ENCODE measurements at places on chromosomes 2 and 18.
A peak's percentile ranks its signal among the peaks of the same experiment; 100 is the strongest.

GRCh38 chr2:29015701-29016470 is 34.8 kb downstream of the TOGARAM2 start:
- DNase-seq = no peak

GRCh38 chr18:49021433-49022129 is 70.8 kb upstream of the SMAD7 start:
- DNase-seq = peak; percentile 32

DNA sequence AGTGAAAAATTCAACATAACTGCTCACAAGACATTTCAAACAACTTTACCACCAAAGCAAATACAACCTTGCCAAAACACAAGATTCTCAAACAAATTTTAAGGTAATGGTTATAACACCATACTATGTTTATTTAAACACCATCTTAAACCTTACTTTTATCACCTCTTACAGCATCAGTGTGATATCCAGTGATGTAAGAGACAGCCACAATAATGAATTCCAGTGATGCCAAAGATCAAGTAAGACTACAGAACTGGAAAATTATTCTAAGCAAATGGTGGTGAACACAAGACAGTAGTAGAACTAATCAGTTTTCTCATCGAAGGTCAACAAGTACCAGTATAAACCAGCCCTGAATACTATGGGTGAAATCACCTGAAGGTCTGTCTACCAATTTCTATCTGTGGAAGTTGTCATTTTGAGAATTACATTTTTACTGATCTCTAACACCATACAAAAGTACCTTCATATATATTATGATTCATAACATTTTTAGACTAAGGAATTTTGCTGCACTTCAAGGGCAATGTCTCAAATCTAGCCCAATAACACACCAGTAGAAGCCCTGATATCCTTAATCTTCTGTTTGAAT is 146.2 kb downstream of the RBMS1 start:
- no peak for DNase-seq

GRCh38 chr2:109031476-109032228 is 42.6 kb upstream of the EDAR start:
- DNase-seq = peak; percentile 78

DNA sequence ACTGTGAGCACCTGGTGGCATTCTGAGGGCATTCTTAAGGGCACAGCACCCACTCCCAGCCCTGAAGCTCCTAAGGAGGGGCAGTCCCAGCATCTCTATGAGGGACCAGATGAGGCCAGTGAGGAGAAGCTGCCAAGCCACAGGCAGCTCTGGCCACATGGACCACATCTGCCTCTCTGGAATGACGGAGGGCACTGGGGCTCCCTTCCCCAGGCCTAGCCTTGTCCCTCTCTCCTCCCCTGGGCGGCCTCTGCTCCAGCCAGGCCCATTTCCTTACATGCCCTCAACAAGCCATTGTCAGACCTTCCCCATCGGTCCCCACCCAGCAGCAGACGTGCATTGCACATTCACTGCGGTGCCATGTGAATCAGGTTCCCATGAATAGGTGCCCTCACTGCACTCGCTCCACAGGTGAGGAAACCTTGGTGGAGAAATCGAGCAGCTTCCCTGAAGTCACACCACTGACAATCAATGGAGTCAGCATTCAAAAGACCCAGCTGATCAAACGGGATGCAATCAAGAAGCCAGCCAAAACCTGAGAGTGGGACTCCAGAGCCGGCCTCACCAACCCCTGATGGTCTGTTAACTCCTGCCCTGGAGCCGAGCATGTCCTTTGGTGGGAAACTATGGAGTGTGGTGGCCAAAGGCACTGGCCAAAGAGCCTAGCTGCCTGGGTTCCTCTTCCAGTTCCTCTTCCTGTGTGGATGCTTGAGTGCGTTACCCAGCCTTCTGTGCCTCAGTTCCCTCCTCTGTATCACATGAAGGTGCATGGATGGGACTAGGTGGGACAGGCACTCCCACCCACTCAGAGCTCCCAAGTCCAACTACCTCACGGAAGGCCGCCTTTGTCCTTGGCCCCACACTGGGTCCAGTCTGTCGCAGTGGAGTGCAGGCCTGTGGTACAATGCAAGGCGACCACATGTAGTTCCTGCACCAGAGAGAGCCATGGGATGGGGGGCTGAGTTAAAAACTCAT is 147.3 kb downstream of the ZFP36L2 start:
- DNase-seq = no peak

DNA sequence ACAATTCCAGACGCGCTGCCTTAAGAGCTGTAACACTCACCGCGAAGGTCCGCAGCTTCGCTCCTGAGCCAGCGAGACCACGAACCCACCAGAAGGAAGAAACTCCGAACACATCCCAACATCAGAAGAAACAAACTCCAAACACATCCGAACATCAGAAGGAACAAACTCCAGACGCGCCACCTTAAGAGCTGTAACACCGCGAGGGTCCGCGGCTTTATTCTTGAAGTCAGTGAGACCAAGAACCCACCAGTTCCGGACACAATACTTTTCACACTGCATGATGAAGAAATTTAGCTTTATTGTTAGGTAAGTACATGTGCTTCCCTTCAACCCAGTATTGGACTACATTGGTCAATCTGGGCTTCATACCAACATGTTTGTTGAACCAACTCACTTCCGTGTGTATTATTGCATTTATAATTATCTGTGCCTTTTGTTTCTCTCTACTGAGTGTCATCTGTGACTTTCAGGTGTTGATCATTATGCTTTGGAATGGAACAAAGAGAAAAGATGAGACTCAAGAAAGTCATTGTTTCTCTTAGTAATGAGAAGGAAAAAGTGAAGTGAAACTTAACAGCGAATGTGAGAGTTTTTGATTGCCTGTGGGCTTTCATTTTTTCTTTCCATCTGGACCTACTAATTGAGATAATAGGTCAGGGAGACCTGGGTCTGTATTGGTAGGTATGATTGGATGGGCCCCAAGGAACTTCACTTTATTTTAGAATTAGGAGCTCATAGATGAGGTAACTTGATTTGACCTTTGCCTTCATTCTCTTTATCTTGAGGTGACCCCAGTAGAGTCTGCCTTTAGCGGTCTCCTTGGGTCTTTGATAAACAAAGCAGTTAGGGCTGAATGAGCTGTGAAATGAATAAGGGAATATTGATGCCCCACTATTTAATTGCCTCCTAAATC is 76.1 kb upstream of the CAVIN2 start:
- DNase-seq = no peak

DNA sequence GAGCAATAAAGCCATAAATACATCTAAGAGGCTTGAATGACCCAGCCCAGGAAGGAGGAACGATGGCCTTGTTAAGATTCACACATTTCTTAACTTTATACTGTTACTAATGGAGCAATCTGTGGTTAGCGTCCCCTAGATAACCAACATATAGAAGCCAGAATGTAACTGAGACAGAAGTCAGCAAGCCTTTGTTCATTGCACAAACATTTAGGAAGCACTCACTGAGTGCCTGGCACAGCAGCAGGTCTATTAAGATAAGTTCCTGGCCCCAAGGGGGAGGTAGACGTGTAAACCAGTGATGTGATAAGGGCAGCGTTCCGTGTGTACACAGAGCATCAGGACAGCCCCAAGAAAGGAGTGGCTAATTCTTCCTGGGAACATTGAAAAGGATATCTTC is 63.6 kb upstream of the ATL2 start:
- no peak for DNase-seq

DNA sequence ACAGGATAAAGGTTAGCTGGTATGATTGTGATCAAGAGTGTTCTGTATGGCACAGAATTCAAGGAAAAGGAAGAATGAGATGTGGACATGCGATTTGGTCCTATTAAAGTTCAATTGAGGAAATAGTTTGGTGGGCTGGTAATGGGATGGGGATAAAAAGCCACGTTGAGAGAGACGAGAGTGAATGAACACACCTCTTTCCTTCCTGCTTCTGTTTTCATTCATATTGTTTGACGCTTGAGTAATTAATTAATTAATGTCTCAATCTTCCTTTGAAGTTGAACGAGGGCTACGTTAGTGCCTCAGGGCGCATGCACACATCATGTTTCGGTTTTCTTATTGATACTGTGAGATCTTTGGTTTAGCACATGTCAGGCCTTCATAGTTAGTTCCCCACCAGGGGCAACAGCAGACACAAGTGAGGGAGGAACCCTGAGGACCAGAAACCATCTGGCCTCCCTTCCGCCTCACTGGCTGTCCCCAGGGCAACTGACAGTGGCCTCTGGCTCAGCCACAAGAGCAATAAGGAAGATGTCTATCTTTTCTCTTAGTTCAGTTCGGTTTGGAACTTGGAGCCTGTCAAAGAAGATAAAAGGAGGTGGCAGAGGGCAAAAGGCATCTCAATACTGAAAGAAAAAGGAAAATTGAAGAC is 116.0 kb downstream of the LIPG start:
- no peak for DNase-seq

DNA sequence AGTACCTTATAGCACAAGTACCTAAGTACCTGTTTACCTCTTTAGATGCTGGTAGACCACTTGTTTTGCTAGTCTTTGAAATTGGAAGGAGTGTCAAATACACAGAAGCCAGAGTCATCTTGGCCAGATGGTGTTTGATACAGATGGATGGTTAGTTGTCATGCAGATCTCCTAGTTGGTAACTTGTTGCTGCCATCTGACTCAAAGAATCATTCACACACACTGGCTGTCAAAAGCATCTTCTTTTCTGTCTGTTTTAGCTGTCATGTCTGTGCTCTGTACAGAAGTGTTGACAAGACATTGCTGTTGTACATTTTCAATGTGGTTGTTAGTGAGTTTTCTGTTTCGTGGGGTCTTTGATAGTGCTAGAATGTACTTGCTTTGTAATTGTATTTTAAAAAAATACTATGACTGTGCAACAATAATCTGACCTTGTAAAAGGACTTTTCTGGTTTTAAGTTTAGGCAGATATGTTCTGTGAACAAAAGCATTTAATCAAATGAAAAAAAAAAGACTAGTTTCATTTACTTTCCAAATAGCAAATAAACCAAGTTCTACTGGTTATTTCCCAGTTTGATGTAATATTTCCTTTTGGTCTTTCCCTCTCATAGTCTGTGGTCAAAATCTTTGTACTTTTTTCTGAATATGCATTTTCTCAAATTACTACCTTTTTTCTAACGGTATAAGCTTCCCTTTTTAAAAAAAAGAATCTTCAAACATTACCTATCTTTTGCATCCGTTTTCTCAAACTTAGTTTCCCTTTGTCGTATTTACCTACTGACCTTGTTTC is 39.9 kb downstream of the TANK start:
- no peak for DNase-seq

- DNase-seq = no peak
Observed at GRCh38 chr2:28601616-28602015, 105.8 kb downstream of the PLB1 start.

DNA sequence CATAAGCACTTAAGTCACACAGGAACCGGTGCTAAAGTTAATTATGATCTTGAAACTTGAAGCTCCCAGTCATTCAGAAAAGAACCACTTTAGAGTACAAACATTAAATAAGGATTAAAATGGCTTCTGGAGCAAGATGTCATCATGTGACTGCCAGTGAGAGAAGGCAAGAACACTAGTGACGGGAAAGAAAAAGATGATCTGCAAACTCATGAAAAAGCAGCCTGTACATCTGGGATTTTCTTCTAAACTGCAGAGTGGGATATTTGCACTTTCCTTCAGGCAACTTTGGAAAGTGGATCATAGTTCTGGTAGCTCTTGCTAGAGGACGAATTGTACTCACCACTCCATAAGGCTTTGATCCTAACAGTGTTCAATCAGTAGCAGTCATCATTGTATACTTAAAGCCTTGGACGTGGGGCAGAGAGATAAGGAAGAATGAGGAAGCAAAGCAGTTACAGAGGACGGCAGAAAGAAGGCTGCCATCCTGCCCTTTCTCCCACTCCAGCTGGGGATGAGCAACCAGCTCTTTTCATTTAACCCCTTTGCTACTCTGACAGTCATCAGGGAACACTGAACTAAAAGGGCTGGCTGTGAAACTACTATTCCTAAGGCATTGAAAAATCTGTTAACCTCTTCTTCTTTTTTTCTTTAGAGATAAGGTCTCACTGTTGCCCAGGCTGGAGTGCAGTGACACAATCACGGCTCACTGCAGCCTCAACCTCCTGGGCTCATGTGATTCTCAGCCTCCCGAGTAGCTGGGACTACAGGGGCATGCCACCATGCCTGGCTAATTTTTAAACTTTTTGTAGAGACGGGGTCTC is 18.1 kb downstream of the ABHD3 start:
- no peak for DNase-seq

GRCh38 chr2:74250189-74250631 is 51.8 kb downstream of the MTHFD2 start:
- peak; percentile 51 for DNase-seq

GRCh38 chr2:173122936-173123335 is 47.3 kb downstream of the MAP3K20 start:
- no peak for DNase-seq

- DNase-seq = no peak
Observed at GRCh38 chr2:8472545-8473323, 209.1 kb upstream of the ID2 start.

DNA sequence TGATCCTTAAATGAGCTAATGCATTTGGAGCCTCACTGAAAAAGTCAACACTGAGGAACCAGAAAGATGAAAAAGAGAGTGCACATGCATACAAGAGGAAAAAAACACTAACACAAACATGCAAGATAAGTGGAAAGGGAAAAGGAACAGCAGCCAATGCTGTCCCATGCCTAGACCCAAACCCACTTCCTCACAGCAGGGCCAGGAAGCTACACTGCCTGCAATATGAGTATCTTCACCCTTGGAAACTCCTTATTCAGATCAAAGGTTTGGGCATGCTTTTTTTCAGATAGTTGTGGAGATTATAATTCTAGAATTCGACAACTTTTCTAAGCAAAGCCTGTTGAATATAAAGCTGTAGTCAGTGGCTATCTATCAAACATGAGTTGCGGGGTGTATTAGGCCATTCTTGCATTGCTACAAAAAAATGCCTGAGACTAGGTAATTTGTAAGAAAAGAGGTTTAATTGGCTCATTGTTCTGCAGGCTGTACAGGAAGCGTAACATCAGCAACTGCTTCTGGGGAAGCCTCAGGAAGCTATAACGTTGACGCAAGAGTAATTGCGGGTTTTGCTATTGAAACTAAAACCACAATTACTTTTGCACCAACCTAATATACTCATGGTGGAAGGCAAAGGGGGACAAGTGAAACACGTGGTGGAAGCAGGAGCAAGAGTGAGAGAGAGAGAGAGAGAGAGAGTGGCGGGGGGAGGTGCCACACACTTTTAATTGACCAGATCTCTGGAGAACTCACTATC is 138.2 kb downstream of the MBD2 start:
- no peak for DNase-seq

- no peak for DNase-seq
Observed at GRCh38 chr2:18479947-18480369, 80.5 kb downstream of the RDH14 start.
